Stimulated activated CD4-positive, alpha-beta T cell treated with anti-CD3 and anti-CD28 coated beads, Interleukin-15, amount 100 ng/mL, for 1 hour (primary cell): ENCODE measurements at places on chromosomes 6 and 20.
A peak's percentile ranks its signal among the peaks of the same experiment; 100 is the strongest.

GRCh38 chr6:63683071-63683603, 47.5 kb downstream of the PHF3 start:
- no peak for DNase-seq

DNA sequence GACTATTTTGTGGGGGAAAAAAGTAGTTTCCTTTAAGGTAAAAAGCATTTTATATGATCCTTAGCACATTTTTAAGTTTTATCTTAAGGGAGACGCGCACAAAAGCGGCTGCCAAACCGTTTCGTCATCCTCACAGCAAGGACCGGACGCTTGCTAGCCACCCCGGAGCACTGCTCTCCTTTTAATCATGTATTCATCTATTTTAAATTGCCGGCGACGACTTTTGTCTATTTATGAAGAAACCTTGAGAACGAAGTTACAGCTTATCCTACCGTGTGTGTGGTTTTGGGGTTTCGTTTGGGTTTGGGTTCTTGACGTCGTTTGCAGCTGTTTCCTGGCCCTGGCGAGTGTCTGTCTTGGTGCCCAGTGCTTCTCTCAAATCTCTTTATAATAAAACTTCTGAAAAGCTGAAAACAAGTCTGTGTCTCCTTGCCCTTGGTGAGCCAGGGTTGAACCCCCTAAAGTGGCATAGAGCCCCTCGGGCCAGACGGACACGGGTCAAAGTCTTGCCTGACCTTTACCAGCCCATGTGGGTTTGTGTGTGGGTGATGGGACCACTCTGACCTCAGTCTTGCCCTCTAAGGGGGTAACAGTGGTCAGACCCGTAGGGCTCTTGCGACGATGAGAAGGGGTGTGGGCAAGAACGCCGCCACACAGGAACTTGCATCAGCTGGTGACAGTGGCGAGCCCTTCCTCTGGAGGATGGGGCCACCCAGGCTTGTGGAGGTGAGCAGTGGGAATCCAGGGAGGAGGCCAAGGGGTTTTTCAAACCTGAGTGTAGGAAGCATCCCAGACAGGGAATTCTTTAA, 117.6 kb downstream of the JPH2 start:
- DNase-seq, result peak; percentile 33

GRCh38 chr20:59422872-59423544, 122.6 kb downstream of the EDN3 start:
- DNase-seq, result no peak

DNA sequence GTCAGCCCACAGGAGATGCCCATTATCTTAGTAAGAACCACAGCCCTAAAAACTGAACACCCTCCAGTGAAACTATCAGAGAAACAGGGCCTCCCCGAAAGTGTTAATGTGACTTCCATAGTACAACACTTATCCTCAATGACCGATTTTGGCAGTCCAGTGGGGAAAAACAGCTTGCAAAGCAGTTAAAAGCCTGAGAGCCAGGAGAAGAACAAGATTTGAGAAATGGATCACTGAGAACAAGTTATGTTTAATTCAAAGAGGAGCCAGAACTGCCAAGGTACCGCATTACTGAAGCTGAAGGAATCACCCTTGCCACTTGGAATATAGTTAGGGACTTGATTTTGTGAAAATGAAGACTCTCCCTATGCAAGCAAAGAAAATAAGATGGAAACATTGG, 236.9 kb downstream of the QKI start:
- no peak for DNase-seq

DNA sequence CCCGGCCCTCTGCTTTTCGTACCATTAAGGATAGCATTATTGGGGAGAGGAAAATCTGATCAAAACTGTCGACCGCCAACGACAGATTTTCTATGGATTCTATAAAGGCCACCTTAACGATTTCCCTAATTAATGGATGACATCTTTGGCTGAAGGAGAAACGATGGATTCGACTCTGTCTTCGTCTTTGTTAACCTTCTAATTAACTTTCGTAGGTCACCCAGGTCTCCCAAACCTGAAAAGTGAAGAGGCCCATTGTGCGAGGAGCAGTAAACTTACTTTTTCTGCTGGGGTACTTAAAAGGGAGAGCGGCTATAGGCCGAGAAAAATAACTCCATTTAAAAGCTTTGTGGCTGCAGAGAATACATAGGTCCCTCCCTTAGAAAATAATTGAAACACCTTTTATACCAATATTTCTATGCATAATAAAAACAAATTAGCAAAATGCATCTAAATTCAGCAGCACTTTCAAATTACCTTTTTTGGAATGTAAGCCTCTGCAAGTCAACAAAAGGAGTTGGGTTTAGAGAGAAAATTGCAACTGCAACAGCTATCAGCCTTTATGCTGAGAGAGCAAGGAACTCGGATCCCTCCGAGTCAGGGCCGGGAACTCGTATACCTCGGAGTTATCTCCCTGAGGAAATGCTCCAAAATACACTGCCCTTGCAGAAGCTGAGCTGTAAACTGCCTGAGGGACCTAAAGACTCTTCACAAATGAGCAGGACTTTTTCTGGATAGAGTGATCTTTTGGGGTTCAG, 31.4 kb upstream of the NR2E1 start:
- DNase-seq, result no peak
